ENCODE measurements at places on chromosomes 4 and X.
A peak's percentile ranks its signal among the peaks of the same experiment; 100 is the strongest.

GRCh38 chrX:151085207-151085606 lies 91.2 kb upstream of the GPR50 start:
- DNase-seq: no peak

DNA sequence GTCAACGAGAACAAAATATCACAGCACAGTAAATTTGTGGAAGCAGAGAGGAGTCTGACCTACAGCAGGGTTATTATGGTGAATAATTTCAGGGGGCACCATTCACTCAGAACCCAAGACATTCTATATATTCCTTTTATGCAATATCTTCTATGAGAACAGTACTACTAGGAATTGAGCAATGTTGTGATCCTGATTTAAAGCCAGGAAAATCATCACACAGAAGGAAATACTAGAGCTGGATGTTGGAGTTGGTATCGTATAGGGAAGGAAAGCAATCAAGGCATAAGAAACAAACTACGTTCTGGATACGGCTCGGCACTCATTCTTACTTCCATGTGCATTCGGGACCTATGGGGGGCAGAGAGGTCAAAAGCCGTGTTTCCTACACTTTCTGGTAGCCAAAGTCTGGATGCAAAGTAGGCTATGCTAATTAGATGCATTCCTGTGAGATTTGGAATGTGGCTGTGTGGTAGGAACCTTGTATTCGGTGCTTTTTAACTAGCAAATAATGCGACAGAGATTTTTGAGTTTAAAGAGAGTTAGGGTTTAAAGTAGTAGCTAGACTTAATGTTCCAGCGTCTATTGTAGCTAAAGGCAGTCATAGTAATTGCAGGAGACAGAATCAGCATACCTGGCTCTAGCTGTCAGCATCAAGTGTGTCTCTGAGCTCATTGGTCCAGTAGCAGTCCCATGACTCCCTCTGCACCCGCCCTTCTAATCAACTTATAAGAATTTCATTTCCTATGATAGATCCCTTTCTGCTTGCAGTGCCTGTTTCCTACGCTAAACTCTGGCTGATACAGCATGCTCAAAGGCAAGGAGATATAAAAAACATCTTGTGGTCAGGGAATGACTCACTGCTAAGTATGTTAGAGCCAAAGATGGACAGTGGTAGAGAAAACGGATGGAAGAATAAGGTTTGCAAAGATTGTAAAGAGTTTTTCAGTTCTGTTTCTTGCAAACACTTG lies 43.3 kb upstream of the PDGFC start:
- DNase-seq: no peak

- no peak for DNase-seq
These were observed 194.0 kb downstream of the SMIM20 start for GRCh38 chr4:26108054-26108453.

- DNase-seq: no peak
These were observed 13.0 kb upstream of the PLAC1 start for GRCh38 chrX:134671294-134671693.

DNA sequence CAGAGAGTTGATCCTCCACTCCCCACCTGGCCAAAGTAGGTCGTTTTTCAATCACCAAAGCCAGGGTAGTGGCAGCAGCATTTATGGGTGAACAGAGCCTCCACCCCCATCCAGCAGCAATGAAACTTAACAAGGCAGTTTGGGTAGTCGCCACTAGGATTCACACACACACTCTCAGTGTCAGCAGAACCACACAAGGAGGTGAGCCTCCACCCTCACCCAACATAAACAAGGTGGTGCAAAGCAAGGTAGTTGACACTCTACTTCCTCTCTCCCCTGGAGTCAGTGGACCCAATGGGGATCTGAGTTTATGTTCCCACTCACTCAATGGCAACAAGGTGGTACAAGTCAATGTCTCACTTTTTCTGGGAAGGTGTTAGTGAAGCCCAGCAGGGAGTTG lies 50.4 kb upstream of the CCDC149 start:
- no peak for DNase-seq

- DNase-seq: no peak
These were observed 920 bp downstream of the HTT-AS start for GRCh38 chr4:3073158-3074077.

- peak; percentile 89 for DNase-seq
These were observed at the start of gene CCDC110 for GRCh38 chr4:185471235-185472102. CCDC110 (minus strand) TSS chr4:185471733; CDS start chr4:185471683, 50 bp downstream.

DNA sequence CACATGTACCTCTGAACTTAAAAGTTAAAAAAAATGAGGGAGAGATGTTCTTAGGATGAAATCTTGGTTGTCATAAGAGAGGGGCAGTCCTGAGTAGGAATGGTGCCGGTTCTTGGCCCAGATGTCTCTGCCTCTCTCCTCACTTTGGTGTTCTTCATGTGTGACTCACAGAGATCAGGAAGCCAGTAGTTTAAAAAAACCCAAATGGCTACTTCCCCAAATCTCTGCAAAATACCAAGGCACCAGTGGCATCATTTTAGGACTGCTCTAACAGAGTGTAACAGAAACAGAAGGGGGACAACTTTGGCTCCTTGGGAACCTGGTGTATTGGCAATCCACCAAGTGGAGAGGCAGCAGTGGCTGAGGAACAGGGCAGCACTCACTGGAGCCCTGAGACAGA lies 116.8 kb downstream of the SCD5 start:
- no peak for DNase-seq

DNA sequence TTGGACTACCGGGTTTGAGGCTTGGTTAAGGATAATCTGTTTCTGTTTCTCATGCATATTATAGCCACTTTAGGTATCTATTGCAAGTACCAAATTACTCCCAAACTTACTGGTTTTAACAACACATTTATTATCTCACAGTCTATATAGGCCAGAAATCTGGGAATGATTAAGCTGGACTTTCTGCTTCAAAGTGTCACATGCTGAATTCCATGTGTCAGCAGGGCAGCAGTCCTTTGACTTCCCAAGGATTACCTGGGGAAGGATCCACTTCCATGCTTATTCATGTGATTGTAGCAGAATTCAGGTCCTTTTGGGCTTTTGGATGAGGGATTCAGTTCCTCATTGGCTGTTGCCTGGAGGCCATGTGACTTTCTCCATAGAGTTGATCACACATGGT lies 349.0 kb upstream of the TRAM1L1 start:
- DNase-seq: no peak

DNA sequence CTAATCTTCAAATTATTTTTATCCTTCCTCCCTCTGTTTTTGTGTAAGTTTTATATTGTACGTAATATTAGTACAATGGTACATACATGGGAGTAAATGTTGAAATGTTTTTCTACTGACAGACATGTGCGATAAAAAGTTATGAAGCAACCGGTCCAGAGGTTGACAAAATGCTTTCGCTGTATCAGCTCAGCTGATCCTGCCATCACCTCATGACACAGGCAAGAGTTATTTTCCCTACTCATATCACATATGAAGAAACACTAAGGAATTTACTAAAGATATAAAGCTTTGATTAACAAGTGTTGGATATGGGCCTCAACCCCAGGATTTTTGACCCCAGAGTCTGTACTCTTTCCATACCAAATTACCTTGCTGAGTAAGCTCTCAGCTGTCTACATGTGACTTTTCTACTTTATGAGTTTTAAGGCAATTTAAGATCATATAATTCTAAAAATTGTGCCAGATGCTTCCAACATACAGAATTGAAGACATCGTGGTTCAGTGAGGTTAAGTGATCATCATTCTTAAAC lies 50.0 kb downstream of the CLCN5 start:
- no peak for DNase-seq

DNA sequence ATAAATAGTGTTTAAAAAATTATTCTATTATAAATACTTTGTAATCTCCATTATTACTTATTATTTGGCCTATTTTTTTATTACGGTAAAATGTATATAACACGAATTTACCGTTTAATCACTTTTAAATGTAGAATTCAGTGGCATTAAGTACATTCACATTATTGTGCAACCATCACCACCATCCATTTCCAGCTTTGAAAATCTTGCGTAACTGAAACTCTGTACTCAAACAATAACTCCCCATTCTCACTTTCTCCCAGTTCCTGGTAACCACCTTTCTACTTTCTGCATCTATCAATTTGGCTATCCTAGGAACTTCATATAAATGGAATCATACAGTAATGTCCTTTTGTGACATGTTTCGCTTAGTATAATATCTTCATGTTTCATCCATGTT lies 45.7 kb downstream of the PASD1 start:
- DNase-seq: no peak

GRCh38 chr4:2962614-2963174 lies 512 bp downstream of the NOP14 start:
- peak; percentile 67 for DNase-seq

- no peak for DNase-seq
These were observed 55.2 kb downstream of the IL13RA2 start for GRCh38 chrX:114962209-114962608.

DNA sequence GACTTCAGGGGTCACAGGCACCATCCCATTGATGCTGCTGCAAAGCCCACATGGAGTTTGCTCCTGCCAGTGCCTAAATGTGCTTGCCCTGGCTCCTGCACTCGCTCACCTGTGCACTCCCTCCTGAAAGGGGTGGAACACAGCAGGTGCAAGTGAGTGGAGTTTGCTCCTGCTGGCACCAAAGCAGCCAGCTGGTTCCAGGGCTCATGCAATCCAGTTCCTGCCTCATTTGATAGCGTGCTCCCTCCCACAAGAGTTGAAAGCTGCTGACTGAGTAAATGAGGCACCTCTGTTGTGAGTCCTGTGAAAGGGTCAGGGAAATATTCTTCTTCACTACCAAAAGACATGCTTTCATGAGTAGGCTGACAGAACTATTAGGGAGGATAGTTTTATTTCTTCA lies 30.5 kb downstream of the CXCL8 start:
- no peak for DNase-seq

DNA sequence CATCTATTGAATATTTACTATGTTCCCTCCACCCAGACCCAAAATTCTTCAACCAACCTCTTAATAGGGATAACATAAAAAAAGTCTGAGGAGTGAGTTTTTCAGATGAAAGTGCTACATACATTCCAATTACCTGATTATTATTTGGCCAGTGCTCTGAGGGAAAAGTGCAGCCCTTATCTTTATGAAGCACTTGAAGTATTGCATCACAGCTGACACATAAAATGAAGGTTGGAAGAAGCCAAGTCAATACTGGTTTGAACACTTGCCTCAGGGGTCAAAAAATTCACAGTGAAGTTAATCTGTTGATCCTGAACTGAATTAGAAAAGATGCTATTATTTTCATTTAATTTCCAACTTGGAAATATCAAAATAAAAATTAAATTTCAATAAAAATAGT lies 498.9 kb downstream of the INPP4B start:
- no peak for DNase-seq

- DNase-seq: no peak
These were observed 690.8 kb downstream of the PCDH18 start for GRCh38 chr4:136841526-136841925.

DNA sequence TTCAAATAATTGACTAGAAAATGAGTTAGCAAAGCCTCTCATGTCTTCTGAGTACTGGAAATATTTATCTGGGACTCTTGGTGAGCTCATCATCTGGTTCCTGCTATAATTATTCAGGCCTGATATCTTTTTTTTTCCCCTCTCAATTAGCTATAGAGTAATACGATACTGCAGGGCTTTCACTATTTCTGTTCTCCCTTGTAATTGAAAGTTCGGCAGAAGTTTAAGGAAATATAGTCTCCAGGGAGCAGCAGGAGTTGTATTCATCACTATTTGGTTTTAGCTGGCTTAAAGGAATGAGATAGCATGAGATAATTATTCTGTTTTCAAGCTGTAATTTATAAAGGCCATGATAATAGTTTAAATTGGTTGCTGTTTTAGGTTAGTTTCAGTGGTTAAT lies 378.6 kb upstream of the EPHA5 start:
- DNase-seq: no peak

- no peak for DNase-seq
These were observed 28.6 kb upstream of the TAF9B start for GRCh38 chrX:78168065-78168464.

GRCh38 chr4:169628579-169628978 lies 8.2 kb downstream of the CLCN3 start:
- DNase-seq: no peak

- DNase-seq: no peak
These were observed 279.2 kb upstream of the FGF16 start for GRCh38 chrX:77167993-77168392.

- no peak for DNase-seq
These were observed 63.2 kb upstream of the PBDC1 start for GRCh38 chrX:76109654-76110053.

DNA sequence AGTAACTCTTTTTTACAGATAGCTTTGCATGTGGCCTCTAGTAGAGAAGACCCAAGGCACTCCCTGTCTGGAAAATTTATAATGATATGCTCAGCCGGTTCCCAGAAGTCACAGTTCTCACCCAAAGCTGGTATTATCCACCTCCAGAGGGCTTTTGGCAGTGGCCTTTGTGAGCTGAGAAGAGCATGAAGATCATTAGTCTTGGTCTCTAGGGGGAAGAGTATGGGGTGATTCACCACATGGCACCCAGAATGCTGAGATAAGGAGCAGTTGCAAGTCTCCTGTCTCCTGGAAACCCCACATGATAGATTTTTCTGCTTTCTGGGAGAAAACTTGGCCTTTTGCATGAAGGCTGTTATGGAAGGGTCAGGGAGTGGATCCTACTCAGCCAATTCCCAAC lies 75.4 kb upstream of the PRPS1 start:
- no peak for DNase-seq

DNA sequence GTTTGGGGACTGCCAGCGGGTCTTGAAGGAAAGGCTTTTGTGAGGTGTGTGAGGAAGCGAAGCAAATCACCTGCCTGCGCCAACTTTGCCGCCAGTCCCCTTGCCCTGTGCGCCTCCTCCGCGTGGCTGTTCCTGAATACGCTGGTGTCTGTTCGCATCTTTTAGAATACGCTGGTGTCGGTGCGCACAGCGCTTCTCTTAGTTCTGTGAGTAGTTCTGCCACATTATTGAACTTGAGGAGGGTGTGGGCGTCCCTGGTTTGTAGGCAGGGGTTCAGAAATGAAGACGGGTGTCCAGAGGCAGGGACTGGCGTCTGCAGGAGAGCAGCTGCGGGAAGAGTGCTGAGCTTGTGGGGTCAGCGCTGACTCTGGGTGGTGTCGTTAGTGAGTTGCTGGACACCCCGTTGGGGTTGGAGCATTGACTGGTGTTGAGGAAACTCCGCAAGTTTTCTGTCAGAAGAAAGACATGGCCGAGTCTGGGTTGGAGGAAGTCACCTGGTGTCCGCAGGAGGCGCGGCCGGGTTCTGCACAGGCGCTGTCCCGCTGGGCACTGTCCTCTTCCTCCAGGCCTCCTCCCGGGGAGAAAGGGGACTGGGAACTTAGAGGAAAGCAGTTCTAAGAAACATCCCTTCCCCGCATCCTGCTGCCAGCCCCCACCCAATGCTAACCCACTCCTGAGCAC lies 930 bp downstream of the ZNF718 start:
- DNase-seq: no peak

GRCh38 chrX:40009462-40009851 lies 88.3 kb downstream of the BCOR start:
- DNase-seq: no peak

Data from activated CD4-positive, CD25-positive, alpha-beta regulatory T cell (primary cell).